Dorsolateral prefrontal cortex (tissue), 122 donors: ENCODE measurements at places on chromosomes 1 and 21. TPM values are rescaled to one million over a fixed set of nuclear protein-coding genes. Genes with fewer than 3 reads are reported as not detected.

- DNase-seq, result no peak
Measured at GRCh38 chr1:63828322-63829044, 54.7 kb downstream of the ROR1 start.

GRCh38 chr1:107572674-107573211 lies 392.2 kb downstream of the VAV3 start:
- DNase-seq, result peak; percentile 20

DNA sequence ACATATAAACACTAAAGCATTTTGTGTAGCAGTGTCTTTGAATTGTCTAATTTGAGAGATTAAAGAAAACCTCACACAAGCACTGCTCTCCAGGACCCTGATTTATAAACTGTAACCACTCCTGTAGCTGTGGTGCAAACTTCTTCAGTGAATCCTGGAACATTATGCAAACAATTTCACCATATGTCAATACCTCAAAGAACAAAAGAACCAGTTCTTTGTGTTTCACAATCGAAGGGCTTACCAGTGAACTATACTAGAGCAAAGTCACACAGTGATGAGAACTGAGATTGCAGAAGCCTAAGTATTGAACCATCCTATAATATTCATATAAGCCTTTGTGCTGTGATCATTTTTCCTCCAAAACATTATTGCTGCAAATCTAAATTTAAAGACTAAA lies 21.5 kb downstream of the DPH5 start:
- DNase-seq, result no peak

- no peak for DNase-seq
Measured at GRCh38 chr1:212074313-212074712, 38.8 kb downstream of the DTL start.

DNA sequence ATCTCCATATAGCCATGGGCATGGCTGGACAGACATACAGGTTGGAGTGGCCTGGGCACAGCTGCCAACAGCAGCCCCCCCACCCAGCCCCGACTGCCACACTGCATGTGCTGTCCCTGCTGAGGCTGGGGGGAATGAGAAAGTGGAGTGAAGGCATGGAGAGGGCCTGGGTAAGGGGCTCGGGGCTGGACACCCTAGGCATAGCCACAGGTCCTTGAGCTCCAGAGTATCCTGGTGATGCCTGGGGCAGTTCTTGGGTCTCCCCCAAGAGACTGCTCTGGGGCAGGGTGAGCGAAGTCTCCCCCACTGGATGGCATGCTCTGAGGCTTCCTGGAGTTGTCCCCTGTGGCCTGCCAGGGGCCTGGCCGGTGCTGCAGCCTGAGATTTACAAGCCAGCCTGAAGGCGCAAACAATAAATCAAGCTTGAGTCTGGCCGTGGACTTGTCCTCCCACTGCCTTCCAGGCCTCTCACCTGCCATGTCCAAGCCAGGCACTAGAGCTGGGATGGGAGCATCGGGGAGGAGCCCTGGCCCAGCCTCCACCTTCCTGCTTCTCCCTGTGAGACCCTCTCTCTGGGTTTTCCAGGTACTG lies 53.6 kb downstream of the FOXO6 start:
- DNase-seq, result no peak

Gene CELA2B
- not detected for total RNA-seq
